ENCODE measurements at places on chromosomes 6 and 20.

GRCh38 chr20:19807946-19808330 is 49.9 kb downstream of the RIN2 start:
- no peak for DNase-seq

- DNase-seq, result no peak
Measured at GRCh38 chr6:129832299-129832698, 28.8 kb downstream of the TMEM244 start.

- DNase-seq, result no peak
Measured at GRCh38 chr20:32278199-32278643, 770 bp downstream of the KIF3B start.

DNA sequence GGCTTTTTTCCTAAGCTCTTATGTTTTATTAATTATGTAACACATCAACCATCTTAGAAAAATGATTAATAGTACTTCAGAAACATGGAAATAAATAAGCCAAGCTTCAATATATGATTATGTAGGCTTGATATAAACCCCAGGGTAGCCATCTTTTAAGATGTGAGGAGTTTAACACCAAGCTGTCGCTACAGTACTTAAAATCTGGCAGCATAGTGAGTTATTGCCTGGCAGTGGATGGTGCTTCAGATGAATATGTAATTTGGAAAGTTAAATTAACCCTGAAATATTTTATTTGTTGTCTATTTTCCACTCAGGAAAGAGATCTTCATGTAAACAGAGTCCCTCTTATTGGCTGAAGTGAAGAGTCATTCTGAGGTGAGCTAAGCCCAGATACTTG is 339.0 kb upstream of the ZFP64 start:
- no peak for DNase-seq

- DNase-seq, result no peak
Measured at GRCh38 chr20:19090332-19090731, 122.1 kb upstream of the SLC24A3 start.

DNA sequence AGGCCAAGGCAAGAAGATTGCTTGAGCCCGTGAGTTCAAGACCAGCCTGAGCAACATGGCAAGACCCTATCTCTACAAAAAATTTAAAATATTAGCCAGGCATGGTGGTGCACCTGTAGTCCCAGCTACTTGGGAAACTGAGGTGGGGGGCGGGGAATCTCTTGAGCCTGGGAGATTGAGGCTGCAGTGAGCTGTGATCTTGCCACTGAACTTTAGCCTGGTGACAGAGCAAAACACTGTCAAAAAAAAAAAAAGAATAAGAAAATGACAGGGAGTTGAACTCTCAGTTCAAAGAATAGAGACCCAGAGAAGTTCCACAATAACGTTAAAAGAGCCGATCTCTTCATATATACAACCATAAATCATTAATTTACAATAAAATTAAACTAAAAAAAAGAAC is 24.8 kb upstream of the AMD1 start:
- no peak for DNase-seq

GRCh38 chr6:3308106-3308505 is 49.4 kb downstream of the PSMG4 start:
- no peak for DNase-seq

- DNase-seq, result no peak
Measured at GRCh38 chr6:43828711-43829110, 58.7 kb downstream of the VEGFA start.

- DNase-seq, result no peak
Measured at GRCh38 chr20:5400164-5400762, 83.5 kb upstream of the PROKR2 start.

DNA sequence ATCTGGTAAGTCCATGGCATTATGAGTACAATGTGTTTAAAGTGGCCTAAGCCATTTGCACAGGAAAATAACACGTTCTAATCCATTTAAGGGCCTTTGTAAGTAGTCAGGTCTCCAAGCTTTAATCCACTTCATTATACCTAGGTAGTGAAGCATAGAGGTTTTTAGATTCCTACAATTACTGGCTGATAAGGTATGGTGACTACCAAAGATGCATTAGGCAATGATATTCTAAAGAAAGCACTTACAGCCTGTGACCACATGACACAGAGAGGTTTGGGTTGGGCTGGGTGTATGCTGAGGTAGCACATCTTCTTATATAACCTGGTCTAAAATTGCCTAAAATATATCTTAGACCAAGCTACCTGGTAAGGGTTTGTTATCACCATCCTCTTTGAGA is 504.4 kb downstream of the TFAP2B start:
- no peak for DNase-seq

- DNase-seq, result no peak
Measured at GRCh38 chr20:24580006-24580405, 110.6 kb downstream of the SYNDIG1 start.

DNA sequence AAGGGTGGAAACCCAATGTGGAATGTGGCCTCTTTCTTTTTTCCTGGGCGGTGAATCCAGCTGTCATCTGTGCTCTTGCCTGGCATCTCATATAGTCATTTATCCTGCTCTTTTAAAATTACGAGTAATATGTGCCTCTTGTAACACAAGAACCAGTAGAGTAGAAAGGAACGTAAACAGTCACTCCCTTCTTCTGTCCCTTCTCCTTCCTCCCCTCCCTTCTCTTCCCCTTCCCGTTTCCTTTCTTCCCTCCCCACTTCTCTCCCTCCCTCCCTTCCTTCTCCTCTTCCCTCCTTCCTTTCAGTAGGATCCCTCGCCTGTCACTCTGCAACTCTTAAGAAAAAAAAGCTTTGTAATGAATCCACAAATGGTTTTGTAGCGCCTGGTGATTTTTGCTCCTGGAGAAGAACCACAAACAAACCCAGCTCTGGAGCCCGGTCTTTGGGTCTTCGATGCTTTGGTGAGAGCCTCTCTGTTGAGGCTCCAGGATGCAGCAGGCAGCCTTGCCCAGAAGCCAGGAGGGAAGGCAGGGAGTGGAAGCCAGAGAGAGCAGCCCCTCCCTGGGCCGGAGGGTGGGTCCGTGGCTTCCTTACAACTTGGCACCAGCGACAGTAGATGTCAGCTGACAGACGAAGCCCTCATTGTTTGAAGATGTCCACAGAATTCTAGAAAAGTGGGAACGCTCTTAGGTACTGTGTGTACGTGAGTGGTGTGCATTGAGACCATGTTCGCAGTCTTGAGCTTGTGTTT is 15.0 kb downstream of the DUSP22 start:
- no peak for DNase-seq

Measured in AG04449 (cell line).